ENCODE measurements at places on chromosomes 1 and 21.

DNA sequence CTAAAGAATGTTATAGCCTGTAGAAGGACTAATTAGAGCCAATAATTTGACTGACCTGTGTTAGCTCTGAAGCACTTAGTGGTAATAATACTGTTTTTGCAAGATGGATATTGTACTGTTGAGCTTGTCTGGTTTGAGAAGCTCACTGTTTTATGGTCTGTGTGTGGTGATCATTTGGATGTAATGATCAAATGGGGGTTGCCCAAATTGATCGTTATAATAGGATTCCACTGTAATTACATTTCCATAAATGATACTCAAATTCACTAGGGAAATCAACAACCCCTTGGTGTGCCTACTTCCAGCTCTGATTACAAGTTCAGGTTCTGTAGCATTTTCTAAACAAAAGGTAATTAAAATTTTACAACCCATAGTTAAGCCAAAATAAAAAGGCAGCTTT is 971.4 kb downstream of the TTLL7 start:
- no peak for DNase-seq

DNA sequence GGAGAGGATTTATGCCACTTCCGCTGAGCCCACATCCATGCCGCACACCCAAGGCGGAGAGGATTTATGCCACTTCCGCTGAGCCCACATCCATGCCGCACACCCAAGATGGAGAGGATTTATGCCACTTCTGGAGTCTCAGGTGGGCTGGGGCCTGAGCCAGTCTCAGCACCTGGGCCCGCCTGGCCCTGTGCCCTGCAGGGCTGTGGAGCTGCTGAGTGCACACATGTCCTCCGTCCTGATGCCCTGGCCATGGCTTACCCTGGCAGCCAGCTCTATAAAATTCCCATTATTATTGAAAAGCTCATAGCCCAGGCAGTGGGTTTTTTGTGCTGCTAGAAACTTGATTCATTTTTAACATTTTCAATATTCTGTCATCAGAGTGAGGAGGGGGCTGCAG is 89.8 kb upstream of the TMEM51 start:
- no peak for DNase-seq

DNA sequence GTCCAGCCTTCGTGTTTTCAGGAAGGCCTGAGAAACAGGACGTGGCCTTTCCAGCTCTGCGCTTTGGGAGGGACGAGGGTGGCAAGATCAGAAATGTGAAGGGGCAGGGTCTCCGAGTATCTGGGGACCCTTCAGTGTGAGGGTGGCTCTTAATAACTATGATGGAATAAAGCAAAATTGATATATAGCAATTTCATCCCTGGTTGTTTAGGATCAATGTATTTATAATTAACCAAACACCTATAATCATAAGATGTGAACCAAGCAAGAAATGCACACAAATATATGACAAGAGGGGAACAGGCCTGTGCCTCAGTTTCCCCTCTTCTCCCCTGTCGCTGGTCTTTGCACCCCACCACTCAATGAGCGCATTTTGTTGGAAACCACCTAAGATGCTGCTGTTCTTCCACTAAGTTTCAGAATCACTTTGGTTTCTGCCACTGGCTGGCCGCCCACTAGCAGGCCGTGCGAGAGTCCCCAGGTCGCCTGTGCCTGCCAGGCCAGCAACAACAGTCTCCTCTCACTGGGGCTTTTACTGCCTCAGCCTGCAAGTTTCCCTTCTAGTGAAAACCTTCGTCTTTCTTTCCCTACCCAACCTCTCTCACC is 36.6 kb downstream of the UBASH3A start:
- no peak for DNase-seq

DNA sequence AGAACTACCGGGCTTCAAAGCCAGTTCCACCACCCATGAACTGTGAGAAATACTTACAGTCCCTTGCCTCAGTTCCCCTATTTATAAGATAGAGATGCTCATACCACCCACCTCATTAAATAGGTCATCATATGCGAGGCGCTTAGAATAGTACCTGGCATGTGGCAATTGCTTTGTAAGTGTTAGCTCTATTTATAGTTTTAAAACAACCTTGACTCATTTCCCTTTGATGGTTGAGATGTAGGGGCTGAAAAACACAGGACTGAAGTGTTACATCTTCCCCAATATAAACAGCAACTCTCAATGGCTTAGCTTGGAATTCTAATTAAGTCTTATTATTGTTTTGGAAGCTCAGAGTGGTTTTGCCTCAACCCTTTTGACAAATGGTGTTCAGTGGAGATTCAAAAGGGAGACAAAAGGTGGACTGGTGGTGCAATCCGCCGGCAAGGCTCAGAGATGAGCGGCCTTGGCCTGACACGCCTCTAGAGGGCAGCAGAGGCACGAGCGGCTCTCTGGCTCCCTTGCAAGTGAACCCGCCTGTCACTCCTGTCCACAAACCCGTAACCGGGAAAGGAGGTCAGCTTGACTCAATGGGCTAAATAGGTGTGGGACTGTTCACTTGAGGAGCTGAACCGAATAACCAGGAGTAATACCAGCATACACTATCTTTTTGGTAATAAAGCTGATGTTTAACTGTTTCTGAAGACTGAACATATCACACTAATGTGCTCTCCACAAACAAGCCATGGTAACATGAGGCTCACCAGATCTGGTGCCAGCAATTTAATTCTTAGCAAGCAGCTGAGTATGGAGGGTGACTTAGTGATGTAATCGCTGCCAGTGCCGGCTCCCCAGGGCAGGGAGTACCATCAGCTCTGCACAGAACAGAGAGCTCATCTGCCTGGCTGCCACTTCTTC is 19.5 kb upstream of the SMYD2 start:
- peak; percentile 71 for DNase-seq

- DNase-seq: no peak
Measured at GRCh38 chr1:92362970-92363369, 64.1 kb downstream of the RPAP2 start.

DNA sequence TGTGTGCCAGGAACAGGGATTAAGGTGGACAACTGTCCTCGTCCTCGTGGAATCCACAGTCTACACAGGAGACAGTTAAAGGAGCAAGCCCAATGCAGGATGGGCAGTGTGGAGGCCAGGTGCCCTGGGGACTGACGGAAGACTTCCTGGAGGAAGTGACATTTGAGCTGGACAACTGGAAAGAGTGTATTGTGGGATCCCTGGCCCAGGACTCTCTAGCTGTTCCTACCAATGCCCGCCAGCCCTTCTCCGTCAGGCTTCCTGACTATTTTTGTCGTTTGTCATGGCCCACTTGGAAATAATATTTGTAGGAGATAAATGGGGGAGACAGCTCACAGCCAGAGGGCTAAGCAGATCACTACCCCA is 235.3 kb downstream of the TOMM20 start:
- DNase-seq: no peak

GRCh38 chr1:2312515-2313301 is 78.6 kb downstream of the MORN1 start:
- no peak for DNase-seq

GRCh38 chr21:40754466-40754865 is 92.5 kb downstream of the DSCAM start:
- no peak for DNase-seq

- DNase-seq: no peak
Measured at GRCh38 chr1:75035536-75035935, 98.7 kb upstream of the LHX8 start.

DNA sequence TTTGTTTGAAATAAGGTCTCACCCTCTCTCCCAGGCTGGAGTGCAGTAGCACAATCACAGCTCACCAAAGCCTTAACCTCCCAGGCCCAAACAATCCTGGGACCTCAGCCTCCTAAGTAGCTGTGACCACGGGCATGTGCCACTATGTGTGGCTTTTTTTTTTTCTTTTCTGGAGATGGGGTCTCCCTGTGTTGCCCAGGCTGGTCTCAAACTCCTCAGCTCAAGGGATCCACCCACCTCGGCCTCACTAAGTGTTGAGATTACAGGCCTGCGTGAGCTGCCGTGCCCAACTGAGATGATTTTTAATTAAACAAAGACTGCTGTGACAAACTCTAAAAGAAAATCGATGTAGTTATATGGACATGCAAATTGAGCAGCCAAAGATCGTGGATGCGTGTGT is 768.4 kb upstream of the ADGRL2 start:
- DNase-seq: no peak

- no peak for DNase-seq
Measured at GRCh38 chr1:178926046-178926445, 55.2 kb upstream of the ANGPTL1 start.

DNA sequence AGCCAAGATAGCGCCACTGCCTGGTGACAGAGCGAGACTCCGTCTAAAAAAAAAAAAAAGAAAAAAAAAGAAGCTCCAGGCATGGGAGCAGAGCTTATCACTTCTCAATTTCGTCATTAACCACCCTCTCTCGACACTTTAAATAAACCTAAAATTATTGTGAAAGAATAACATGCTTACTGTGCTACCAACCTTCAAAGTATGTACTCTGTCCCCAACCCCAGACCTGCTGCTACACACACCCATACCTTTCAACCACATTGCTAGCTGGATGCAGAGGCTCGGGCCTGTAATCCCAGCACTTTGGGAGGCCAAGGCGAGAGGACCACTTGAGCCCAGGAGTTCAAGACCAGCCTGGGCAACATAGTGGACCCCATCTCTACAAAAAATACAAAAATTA is 38.7 kb downstream of the GNPAT start:
- no peak for DNase-seq

- no peak for DNase-seq
Measured at GRCh38 chr1:170176772-170177171, 31.0 kb downstream of the NTMT2 start.

GRCh38 chr21:14711287-14711686 is 165.2 kb upstream of the SAMSN1 start:
- no peak for DNase-seq

GRCh38 chr1:5994713-5995621 is 2.7 kb upstream of the NPHP4 start:
- DNase-seq: peak; percentile 45

DNA sequence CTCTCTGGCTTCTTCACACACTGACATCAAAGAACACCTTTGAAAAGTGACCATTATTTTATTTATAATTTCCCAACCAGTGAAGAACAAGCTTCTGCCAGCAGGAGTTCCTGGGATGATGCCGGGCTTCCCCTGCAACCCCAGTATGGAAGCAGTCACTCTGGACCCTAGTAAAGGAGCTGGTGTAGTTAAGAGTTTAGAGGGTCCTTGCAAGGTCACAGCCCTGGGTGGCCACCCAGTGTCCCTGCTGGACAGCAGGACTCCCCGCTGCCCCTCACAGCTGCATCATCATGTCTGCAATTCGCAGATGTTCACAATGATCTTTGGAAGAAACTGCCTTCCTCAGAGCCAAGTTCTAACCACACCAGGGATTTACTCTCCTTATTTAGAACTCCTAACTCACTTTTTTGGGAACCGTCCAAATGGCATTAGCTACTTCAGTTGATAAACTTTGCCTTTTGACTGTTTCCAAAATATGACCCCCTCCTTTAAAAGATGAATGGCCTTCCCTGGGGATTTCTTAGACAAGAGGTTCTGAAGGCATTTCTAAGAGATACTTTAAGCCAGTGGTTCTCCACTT is 90.6 kb downstream of the HIVEP3 start:
- DNase-seq: no peak

- DNase-seq: no peak
Measured at GRCh38 chr1:94103608-94104007, 17.3 kb downstream of the ABCA4 start.

DNA sequence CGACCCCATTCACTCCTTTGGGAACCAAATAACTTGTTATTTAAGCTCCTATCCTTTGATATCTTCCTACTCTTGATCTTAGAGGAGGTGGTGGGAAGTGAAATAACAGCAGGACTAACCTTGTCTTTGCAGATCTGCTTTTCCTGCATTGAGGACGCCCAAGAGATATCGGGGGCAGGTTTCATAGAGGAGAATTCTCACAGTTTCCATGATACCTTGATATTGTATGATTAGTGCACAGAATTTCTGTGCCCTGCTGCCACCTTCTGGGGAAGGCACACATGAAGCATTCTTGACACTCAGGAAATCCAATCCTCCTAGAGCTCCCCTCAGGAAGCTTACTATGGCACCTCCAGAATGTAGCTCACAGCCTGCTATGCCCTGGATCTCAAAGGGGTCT is 1.6 kb downstream of the CD1B start:
- no peak for DNase-seq

DNA sequence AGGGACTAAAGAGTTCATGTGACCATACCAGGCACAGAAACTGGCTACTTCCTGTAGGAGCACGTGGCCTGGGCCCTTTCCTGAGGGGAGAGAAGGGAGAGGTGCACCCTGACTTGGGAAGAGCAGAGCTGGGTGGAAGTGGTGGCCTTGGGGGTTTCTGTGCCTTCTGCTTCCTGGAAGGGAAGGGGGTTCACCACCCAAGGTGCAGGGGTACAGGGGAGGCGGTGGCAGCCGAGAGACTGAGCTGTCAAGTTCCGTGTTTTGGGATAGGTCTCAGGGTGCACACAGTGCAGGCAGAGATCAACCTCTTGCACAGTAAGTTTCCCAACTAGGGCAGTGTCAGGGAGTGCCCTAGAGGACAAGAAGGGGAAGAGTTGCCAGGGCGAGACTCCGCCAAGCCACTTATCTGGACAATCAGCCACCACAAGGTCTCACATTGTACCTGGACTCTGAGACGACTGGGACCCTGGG is 10.1 kb downstream of the HECTD3 start:
- DNase-seq: no peak

- no peak for DNase-seq
Measured at GRCh38 chr21:31909153-31910073, 36.6 kb downstream of the HUNK start.

GRCh38 chr1:65820983-65821382 is 28.3 kb downstream of the PDE4B start:
- no peak for DNase-seq

DNA sequence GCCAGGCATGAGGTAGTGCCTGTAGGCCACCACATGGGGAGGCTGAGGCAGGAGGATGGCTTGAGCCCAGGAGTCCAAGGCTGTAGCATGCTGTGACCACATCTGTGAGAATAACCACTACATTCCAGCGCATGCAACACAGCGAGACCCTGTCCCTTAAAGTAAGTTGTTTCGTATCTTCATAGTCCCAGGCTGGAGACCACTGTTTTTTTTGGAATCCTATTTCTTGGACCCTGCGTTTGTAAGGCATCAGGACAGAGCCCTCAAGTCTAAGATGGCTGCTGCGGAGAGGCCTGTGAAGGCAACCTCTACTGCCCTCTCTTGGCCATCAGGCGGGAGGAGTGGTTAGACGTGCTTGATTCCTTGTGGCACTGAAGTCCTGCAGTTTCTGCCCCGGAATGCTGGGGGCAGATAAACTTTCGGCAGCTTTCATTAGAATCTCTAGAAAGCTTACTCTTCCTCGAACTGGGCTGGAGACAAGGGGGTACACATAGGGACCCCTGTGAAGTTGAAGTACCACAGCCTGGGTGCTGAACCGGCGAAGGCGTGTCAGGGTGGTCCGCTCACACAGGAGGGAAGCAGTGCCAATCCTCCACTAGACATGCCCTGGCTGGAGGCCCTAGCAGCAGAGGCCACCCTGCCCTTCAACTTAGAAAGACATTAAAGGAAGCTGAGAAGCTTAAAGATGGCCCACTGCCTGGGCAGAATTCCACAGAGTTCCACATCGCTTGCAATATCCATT is 36.6 kb downstream of the RABIF start:
- DNase-seq: no peak

- DNase-seq: peak; percentile 34
Measured at GRCh38 chr1:89821322-89822108, 683 bp downstream of the LRRC8D start.

GRCh38 chr21:42117229-42117966 is 46.3 kb downstream of the UMODL1 start:
- DNase-seq: peak; percentile 64
